Heart left ventricle (tissue), 16 donors: ENCODE measurements at places on chromosomes 6 and 20.

DNA sequence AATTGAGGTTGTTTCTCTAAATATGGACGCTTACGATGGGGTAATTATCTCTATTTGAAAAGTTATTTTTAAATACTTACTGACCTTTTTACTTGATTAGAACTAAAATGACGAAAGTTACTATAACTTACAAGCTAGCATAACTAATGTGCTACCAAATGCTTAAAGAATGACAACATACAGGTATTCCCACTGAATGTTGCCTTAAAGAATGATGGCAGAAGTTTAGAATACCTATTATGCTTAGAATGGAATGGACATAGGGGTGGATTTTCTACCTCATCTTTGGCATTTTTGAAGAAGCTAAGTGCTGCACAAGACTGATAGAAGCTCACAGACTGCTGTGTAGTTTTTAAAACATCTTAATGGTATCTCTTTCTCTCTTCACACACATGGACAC, 284.8 kb downstream of the THBS2 start:
- no peak for DNase-seq

GRCh38 chr20:42690842-42691437, 498.8 kb downstream of the PTPRT start:
- DNase-seq = no peak

GRCh38 chr6:166487148-166487547, 99.3 kb downstream of the RAMACL start:
- DNase-seq = no peak

DNA sequence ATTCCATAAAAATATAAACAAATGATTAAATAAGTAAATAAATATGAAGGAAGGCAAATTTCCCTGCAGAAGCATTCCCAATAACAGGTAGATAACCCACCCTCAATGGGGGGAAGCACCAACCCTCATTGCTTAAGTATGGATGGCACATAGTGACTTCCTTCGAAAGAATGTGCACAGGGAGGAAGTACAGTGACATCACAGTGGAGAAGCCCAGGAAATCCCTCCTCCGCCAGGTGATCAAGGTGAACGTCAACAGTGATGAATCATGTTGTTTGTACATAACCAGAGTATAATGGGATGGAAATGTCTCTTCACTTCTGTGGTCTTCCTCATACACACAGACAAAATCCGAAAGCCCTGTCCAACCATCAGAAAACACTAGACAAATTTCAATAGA, 267.9 kb downstream of the THBS2 start:
- DNase-seq = no peak

- peak; percentile 73 for DNase-seq
Measured at GRCh38 chr20:49928411-49929141, 7.6 kb upstream of the RNF114 start.

- no peak for DNase-seq
Measured at GRCh38 chr6:124056407-124057334, 253.0 kb downstream of the NKAIN2 start.

DNA sequence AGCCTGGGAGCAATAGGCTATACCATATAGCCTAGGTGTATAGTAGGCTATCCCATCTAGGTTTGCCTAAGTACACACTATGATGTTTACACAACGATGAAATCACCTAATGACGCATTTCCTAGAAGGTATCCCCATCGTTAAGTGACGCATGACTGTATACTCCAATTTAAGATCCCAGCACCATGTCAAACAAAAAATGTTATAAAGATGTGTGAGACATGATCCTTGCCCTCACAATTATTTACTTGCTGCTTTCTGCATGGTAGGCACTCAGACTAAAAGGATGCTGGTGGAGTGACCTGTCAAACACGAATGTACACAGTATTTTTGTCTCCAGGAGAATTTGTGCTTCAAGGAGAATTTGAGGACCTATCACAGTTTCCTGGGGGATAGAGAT, 32.3 kb downstream of the SNAP25 start:
- DNase-seq = no peak

- no peak for DNase-seq
Measured at GRCh38 chr20:18613553-18613952, 25.7 kb downstream of the DTD1 start.

DNA sequence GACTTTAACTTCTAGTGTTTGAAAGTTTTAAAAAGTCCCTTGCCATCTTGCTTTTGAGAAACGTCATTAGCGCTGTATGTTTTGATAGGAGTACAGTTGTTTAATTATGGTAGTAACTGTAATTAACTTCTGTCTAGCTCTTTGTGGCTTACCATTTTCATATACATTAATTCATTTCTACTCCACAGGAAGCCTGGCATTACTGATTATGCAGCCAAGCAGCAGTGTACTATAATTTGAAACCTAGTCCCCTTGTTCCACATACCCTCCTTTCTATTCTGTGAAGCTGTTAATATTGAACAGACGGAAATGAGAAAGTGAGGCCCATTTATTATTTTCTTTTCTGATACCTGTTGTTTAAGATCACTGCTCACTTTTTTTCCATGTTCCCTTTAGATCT, 235.4 kb downstream of the CDKAL1 start:
- DNase-seq = no peak

DNA sequence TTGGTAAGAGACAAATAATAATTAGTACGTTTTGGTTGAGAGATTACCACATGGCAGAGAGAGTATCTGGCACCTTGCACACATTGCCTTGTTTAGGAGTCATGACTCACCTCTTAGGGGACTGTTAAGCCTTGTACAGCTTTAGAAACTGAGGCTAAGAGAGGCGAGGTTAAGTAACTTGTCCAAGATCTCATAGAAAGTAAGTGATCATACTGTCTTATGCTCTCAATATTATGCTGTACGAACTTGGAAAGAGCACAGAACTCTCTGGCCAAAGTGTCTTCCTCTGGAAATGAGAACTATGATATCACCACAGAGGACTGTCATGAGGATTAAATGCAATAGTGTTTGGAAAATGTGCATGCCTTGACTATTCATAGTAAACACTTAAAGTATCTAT, 249.0 kb downstream of the UTRN start:
- no peak for DNase-seq

DNA sequence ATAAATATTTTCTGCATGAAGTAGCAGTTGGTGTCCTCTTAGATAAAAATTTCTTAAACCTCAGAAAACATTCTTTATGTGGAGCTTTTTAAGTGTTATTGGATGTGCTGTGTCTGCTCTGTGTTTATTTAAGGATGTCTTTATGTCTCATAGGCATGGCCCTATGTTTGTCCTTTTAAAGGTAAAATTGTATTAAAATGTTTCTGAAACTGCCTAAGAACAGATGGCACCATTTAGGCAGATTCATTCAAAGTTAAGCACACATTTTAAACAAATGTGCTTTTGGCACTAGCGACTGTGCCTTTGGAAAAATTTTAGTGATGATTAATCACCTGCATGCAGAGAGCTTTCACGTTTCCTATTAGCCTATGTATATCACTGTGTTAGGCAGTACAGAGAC, 125.2 kb downstream of the KIF6 start:
- DNase-seq = no peak

DNA sequence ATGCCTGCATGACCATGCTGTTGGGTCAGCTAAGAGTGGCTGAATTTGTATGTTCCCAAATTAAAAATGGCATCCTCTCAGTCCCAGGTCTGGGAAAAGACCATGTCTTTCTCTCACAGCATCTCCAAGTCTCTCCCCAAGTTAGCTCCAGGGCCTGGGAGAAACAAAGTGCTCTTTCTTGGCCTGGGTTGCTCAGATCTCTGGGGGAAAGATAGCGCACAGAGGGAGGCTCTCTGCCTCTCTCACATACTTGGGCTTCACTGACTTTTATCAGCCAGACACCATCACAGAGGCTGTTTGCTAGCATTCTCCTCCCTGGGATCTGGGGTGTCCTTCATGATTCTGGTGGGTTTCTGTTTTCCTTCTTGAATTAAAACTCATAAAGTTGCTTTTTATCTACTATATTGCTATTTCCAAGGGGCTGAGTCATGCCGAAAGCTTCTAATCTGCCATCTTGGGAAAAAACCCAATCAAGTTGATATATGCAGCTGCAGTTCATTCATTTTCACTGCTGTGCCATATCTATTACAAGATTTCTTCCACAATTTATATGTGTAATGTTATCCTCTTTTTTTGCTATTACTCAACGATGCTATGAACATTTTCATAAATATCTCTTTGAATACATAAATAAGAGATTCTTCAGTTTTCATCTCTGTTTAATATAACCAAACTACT, 190.2 kb downstream of the MOXD1 start:
- DNase-seq = no peak

- no peak for DNase-seq
Measured at GRCh38 chr20:21534886-21535285, 21.0 kb upstream of the NKX2-2 start.

DNA sequence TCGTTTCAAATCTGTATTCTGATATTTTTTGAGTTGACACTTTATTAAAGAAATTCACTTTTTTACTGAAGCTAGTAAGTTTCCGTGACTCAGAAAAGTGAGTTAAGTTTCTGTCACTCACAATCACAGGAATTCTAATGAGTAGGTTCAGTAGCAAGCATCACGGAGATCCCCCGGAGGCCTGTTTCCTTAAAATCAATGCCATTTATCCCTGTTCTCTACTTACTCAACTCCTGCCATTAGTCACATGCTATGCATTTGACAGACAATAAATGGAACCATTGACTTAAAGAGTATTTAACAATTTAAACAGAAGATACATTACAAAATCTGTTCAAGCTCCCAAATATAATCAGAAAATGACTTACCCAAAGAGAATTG, 9.1 kb downstream of the SLC18B1 start:
- DNase-seq = no peak

DNA sequence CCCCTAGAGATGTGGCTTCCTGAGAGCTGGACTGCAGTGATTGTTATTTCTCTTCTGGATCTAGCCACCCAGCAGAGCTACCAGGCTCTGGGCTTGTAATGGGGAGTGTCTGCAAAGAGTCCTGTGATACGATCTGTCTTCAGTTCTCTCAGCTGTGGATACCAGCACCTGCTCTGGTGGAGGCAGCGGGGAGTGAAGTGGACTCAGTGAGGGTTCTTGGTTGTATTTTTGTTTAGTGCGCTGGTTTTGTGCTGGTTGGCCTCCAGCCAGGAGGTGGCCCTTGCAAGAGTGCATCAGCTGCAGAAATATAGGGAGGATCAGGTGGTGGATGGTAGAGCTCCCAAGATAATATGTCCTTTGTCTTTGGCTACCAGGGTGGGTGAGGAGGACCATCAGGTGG, 33.7 kb downstream of the PAX1 start:
- no peak for DNase-seq

DNA sequence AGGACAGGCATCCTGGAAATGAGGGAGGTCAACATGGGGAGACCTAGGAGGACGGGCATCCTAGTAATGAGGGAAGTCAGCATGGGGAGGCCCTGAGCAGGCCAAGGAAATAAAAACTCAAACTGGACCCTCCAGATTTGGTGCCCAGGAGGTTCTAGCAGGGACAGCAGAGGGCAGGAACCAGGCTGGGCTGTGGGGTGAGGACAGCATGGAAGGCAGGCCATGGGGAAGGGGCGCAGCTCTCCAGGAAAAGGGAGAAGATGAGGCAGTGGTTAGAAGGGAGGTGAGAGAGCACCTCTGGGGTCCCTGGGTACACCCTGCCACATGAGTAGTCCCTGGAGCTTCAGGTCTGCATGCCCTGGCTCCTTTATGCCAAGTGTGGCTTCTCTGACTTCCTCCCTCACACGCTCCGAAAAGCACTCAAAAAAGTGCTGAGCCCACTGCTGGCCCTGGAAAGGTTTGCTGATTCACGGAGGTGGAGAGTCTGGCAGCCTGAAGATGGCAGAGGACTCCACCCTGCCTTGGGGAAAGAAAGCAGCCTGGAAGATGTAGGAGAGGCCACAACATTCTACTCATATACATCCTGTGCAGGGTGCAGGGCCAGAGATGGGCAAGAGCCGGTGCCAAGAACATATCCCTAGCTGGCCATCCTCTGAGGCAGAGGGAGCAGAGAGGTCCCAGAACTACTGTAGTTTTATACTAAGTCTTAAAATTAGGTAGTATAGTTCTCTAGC, 154.9 kb downstream of the MRPL14 start:
- no peak for DNase-seq

- DNase-seq = no peak
Measured at GRCh38 chr6:158894193-158894592, 75.0 kb upstream of the EZR start.

GRCh38 chr20:8933381-8933807, 135.5 kb upstream of the PLCB4 start:
- no peak for DNase-seq

DNA sequence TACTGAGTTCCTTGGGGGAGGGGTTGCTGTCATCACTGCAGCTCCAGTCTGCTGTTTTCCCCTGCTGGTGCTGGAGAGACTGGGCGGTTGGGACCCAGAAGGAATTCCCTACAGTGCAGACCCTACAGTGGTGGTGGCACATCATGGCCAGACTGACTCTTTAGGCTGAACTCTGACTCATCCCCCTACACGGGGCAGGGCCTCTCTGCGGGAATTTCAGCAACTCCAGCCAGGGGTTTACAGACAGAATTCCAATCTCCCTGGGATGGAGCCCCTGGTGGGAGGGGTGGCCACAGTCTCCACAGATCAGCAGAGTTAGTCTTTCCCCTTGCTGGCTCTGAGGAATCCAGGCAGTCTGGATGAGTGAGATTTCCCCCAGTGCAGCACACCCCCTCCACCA, 46.9 kb upstream of the MAPK13 start:
- no peak for DNase-seq

DNA sequence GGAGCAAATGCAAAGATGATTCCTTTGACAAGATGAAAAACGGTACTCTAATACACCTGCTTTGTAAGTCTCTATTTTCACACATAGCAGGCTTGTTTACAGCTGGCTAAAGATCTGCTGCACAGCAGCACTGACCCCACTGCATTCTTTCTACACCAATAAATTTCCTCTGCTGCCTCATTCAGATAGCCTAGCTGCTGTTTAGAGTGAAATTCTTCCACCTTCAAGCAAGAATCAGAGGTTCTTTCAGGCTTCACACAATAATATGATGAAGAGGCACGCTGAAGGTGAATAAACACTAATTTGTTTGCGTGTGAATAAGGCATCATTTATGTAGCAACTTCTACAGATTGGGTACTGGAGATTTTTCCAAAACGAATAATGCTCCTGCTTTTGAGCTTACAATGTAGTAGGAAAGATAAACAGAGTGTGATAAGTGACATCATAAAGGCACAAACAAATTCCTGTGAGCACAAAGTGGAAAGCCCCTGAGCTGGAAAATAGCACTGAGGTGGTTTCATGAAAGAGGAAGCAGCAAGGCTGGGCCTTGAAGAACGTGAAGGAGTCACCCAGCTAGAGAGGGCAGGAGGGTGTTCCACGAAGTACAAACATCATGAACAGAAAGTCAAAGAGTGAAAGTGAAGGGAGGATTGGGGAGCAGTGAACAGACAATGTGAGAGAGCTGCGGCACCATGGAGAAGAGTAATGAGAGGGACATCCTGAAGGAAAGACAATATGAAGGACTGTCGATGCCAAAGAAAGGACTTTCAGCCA, 543.4 kb downstream of the CD83 start:
- DNase-seq = no peak

GRCh38 chr6:144936764-144937163, 651.6 kb downstream of the UTRN start:
- no peak for DNase-seq

DNA sequence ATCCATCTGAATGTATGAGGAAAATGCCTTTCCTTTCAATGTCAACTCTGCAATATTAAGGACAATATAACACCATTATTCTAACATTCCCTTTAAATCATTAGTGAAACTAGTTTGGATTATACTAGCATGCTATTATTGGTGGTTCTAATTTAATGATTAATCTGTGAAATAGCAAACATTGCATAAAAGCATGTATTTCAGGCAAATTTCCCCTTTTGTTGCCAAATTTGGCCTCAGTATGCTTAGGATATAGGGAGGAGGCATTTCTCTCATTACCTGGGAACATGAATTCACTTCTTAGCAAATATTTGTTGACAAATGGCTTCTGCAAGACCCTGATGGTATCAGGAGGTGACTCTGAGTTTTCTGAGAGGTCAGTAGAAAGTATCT, 1.6 kb downstream of the TPMT start:
- DNase-seq = no peak
